Mesenteric fat pad (tissue), 1 donor: ENCODE measurements at places on chromosomes 13 and 19. TPM values are rescaled to one million over a fixed set of nuclear protein-coding genes. Genes with fewer than 3 reads are reported as not detected.

SYT5 gene
- total RNA-seq: not detected

XPO4 gene
- total RNA-seq: 13.1 TPM

NPHS1 gene
- not detected for total RNA-seq

ATP7B gene
- 7.1 TPM for total RNA-seq

ZNF677 gene
- total RNA-seq: 9.3 TPM

DEDD2 gene
- 12.4 TPM for total RNA-seq

SIGLEC8 gene
- 0.39 TPM for total RNA-seq

CEACAM21 gene
- total RNA-seq: 2.1 TPM

ZNF730 gene
- 0.22 TPM for total RNA-seq

FXYD3 gene
- 1.3 TPM for total RNA-seq

CCL25 gene
- total RNA-seq: not detected

ZNF345 gene
- total RNA-seq: 3.1 TPM

MYO16 gene
- total RNA-seq: 0.67 TPM

FLT1 gene
- total RNA-seq: 65.9 TPM
